ENCODE measurements at places on chromosomes 7 and 10.
A peak's percentile ranks its signal among the peaks of the same experiment; 100 is the strongest.

DNA sequence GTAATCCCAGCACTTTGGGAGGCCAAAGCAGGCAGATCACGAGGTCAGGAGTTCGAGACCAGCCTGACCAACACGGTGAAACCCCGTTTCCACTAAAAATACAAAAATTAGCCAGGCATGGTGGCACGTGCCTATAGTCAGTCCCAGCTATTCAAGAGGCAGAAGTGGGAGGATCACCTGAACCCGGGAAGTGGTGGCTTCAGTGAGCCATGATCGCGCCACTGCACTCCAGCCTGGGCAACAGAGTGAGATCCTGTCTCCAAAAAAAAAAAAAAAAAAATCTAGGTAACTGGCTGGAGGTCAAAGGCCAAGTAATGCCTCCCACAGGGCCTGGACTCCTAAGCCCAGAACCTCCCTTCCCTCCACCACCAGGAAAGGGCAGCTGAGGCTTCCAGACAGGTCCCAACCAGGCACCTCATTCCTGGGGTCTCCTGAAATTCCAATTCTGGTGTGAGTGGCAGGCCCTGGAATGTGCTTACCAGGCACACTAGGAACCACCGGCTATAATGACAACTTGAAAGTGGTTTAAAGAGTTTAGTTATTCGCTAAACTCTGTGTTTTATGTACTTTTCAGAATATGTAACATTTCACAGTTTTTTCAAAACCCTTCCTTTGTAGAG, 86.9 kb upstream of the TNRC18 start:
- no peak for DNase-seq

GRCh38 chr10:84818961-84819360, 490.6 kb downstream of the CCSER2 start:
- DNase-seq, result no peak

- DNase-seq, result no peak
Observed at GRCh38 chr7:126723966-126724544, 528.7 kb downstream of the GRM8 start.

- DNase-seq, result no peak
Observed at GRCh38 chr10:38003026-38003425, 7.4 kb upstream of the ZNF33A start.

- no peak for DNase-seq
Observed at GRCh38 chr7:81859433-81859832, 89.6 kb upstream of the HGF start.

DNA sequence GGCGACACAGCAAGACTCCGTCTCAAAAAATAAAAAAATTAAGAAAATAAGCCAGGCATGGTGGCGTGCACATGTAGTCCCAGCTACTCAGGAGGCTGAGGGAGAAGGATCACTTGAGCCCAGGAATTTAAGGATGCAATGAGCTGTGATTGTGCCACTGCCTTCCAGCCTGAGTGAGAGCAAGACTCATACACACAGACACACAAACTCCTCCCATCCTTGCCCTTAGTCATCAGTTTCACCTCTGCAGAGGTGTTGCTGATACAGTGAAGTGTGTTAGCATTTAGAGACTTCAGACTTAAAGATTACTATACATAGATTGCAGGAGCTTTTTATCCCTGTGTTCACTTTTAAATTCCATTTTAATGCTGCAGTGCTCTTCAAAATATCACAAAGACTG, 5.5 kb upstream of the H2AZ2 start:
- no peak for DNase-seq

DNA sequence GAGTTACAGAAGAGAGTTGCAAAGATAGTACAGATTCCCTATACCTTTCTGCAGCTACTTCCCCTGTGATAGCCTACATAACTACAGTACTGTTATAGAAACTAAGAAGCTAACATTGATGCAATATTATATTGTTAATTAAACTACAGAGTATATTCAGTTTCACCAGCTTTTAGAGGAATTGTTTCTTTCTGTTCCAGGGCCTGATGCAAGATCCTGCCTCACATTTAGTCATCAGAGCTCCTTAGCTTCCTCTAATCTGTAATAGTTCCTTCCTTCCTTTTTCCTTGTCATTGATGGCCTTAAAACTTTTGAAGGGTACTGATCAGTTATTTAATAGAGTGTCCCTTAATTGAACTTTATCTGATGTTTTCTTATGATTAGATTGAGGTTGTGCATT, 56.8 kb downstream of the SDHAF3 start:
- peak; percentile 36 for DNase-seq

GRCh38 chr7:42877862-42878261, 34.0 kb downstream of the C7orf25 start:
- DNase-seq, result peak; percentile 60

- DNase-seq, result no peak
Observed at GRCh38 chr7:43137811-43138210, 25.4 kb downstream of the HECW1 start.

DNA sequence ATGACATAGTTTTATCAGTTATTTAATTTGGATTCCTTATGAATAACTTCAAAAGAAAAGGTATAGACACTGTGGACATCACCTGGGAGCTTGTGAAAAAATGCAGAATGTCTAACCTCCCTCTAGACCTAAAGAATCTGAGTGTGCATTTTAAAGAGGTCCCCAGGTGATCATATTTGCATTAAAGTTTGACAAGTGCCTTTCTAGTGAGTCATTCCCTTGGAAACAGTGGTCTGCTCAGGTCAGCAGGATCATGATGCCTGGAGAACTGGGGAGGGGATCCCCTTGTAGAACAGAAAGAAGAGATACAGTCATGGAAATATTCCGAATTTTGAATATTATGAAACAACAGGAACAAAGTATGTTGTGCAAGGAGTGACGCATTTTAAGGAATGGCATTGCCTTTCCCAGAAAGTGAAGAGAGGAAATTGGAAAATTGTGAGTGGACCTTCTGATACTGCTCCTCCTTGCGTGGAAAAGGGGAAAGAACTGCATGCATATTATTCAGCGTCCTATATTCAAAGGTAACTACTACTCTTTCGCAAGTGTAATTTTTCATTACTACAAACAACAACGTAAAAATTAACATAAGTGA, 4.6 kb downstream of the STEAP2 start:
- DNase-seq, result no peak

- DNase-seq, result no peak
Observed at GRCh38 chr7:99831595-99831994, 3.8 kb downstream of the CYP3A43 start.

DNA sequence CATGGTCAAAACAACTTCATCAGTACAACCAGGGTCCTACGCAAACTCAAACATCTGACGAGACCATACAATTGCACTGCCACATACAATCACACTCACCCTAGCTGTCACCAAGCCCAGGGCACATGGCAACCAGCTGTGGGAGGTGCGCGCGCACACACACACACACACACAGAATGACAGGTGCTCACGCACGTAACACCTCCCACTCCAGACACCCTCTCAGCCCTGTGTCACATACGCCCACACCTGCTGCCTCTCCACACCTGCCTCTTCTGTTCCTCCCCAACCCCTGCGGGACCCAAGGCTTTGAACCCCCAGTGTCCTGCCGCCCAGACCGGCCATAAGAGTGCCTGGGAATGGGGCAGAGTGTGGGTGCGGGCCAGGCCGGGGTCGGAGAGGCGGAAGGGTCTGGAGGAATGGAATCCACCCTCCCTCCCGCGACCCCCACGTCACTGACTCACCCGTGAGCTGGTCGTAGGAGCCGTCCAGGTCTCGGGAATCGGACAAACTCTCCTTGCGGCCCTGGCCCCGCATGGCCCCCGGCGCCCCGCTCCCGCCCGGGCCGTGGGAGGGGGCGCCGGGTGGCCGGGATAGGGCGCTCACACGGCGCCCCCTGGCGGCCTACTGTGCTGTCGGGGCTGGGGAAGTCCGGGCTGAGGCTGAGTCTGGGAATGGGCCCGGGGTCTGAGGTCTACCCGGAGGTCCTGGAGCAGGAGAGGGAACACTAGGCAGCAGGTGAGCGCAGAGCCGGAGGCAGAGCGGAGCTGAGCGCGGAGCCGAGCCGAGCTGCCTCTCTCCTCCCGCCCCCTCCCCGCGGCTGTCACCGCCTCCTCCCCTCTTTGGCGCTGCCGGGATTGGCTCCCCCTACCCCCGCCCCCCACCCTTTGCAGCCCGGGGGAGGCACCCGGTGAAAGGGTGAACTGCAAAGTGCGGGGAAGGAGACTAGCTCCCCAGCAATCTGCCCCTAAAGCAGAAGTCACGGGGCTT, at the start of gene KCNIP2:
Gene KCNIP2 (minus strand): TSS at position 769 of the 990 bp plus-strand sequence. CDS start 232 bp downstream, at position 537.
- peak; percentile 74 for DNase-seq

DNA sequence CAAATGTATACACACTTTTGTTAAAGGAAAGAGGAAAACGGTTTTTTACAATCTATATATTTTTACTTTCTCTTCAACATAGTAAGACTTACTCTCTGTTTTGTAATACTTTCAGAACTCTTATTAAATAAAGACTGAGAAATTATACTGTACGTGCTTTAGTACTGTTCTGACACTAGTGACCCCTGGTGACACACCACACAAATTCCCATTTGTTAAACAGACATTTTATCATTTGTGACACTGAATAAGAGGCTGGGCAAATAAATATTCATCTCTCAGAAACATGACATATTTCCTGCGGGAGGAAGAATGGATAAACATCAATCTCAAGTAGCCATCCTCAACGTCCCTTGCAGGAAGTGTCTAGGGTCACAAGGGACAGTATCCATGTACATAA, 68.9 kb upstream of the ZNF33B start:
- DNase-seq, result no peak

DNA sequence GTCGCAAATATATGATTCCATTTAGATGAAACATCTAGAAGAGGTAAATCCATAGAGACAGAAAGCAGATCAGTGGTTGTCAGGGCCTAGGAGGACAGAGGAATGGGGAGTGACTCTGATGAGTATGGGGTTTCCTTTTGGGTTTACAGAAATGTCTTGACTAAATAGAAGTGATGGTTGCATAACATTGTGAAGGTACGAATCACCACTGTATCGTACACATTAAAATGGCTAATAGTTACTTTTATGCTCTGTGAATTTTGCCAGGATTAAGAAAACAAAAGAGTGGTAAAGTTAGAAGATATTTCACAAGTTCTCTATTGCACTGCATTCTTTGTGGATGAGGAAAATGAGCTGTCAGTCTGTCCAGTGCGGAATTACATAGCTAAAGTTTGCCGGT, 407.4 kb downstream of the KCNMA1 start:
- DNase-seq, result no peak

DNA sequence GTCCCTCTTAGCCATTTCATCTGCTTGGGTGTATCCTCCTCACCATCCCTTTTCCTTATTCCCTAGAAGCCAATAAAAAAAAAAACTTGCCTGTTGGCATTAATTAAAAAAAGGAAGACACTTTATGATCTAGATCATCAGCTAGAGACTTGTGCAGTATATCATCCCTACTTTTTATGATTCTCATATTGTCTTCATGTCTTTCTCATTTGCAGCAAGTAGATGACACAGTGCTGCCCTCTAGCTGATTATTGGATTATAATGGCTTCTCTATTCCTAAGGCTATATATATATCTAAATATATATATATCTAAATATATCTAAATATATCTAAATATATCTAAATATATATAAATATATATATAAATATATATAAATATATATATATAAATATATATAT, 272.4 kb upstream of the LRGUK start:
- peak; percentile 24 for DNase-seq

GRCh38 chr10:77537720-77538373, 99.8 kb downstream of the KCNMA1 start:
- DNase-seq, result no peak

DNA sequence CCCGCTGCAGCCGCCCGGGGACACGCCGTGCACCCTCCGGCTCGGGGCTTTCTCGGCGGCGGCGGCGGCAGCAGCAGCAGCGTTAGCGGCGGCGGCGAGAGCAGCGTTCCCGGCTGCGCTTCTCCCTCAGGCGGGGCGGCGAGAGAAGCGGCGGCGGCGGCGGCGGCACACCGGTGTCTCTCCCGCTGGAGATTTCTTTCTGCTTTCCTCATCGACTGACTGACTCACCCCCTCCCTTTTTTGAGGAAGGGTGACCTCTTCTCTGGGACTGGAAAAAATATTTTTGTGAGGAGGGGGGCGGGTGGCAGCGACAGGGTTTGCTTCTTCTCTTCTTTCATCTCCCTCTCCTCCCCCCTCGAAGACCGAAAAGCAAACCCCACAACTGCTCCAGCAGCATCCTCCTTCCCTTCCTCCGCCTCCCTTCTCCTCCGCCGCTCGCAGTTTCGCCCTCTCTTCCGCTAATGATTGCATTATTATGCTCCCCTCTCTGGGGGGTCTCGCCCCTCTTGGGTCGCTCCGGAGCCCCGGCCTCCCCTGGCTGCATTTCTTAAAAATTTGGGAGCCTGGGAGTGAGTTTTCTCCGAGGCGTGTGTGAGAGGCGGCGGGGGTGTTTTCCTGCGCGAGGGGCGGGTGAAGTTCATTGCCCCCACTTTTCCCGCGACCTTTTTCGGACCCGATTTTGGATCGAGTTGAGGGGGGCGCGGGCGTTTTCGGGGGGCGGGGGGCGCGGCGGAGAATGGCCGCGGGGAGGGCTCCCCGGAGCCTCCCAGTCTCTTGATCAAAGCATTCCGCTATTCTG, 411 bp downstream of the AUTS2 start:
- DNase-seq, result peak; percentile 37

DNA sequence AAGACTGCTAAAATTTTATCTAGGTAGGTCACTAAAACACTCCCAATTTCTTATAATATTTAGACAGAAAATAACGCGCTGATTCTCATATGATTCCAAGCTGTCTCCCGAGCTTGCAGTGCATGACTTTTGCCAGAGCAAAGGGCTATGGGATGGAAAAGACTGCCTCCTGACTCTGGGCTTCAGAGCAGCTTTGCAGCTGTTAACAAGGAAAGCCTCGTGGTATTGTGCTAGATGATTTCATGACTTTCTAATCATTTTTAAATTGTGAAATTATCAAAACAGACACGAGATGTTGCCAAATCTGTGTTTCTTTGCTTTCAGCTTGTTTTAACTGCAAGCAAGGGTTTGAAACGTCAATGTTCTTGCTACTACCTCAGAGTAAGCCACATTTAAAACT, 238.3 kb downstream of the AGMO start:
- no peak for DNase-seq

- DNase-seq, result no peak
Observed at GRCh38 chr10:5788969-5789368, 24.3 kb downstream of the GDI2 start.

DNA sequence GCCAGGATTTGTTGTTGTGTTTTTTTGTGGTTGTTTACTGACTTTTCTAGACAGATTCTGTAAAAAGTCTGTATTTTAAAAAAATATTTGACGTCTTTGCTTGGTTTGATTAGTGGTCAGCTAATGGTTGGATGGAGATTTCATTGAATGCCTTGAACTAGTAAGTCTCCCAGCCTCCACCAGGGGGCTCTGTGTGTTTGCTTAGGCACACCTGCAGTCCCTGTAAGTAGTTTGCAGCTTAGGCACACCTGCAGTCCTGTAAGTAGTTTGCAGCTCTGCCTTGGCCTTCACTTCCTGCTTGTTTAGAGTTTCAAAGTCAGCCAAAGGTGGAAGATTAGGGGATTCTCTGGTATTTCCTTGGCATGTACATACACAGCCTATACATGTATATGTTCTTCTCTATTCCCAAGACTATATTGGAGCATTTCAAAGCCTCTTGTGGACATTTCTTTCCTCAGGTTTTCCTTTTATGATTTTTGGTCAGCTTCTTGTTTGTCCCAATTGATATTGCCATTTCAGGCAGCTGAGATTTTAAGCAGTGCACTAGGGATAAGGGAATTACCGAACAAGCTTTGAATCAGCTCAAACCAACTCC, 101.6 kb downstream of the CCSER2 start:
- DNase-seq, result peak; percentile 57
